NCI-H1417 (cell line): ENCODE measurements at places on chromosomes 5 and 9.

DNA sequence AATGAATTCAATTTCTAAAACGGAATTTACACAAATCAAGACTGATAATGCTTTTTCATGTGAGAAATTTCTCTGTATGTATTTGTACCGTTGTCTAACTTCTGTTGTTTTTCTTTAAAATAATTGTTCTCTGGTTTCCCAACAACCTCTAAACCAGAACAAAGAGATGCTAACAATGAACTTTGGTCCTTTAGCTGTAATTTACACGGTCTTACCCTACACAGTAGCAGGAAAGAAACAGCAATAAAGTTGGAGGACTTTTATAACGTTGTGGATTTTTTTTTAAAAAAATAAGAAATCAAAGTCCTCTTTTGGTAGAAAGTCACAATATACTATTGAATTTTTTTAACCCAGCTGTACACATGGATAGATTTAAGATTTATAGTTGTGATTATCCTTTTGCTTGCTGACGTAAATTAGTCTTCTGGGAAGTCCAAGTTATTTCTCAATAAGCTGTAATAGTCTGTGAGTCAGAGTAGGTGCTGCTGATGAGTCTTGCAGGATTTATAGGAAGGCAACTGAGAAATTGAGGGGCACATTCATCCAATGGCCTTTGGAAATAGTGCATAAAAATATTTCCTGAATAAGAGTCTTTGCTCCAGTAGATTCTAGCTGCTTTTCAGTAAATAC is 76.8 kb upstream of the PCSK1 start:
- no peak for DNase-seq

- peak; percentile 68 for DNase-seq
Measured at GRCh38 chr5:124583469-124584350, 162.7 kb downstream of the ZNF608 start.

DNA sequence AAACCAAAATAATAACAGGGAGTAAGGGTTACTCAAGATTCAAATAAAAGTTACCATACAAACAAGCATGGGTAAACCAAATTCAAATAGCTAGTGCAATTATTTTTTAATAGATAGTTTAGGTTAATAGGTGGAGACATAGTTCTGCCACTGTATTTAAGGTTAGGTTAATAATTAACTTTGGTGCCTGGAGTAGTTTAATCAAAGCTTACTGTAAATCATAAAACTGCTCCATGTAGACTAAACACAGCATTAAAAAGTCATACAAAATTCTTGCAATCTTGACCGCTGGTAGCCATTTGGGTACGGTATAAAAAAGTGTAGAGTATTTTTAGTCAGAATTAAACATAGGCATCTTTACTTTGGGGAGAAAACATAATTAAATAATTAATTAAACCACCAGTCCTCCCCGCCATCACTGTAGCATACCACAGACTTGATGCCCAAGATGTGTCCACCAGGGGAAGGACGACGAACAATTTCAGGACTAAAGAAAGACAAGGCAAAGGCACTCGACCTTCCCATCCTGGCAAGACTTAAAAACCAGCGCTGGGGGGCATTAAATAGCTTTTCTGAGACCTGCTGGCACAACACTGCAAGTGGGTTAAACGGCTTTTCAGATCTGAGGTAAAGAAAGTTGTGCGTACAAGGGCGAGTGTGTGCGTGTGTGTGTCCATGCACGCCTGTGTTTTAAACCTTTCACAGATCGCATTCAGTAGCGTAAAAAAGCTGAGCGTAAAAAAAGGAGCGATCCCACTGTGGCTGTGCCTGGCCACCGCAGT is 2.9 kb downstream of the SEMA6A start:
- DNase-seq = peak; percentile 77

- no peak for DNase-seq
Measured at GRCh38 chr5:72129725-72130124, 22.4 kb downstream of the MAP1B start.

DNA sequence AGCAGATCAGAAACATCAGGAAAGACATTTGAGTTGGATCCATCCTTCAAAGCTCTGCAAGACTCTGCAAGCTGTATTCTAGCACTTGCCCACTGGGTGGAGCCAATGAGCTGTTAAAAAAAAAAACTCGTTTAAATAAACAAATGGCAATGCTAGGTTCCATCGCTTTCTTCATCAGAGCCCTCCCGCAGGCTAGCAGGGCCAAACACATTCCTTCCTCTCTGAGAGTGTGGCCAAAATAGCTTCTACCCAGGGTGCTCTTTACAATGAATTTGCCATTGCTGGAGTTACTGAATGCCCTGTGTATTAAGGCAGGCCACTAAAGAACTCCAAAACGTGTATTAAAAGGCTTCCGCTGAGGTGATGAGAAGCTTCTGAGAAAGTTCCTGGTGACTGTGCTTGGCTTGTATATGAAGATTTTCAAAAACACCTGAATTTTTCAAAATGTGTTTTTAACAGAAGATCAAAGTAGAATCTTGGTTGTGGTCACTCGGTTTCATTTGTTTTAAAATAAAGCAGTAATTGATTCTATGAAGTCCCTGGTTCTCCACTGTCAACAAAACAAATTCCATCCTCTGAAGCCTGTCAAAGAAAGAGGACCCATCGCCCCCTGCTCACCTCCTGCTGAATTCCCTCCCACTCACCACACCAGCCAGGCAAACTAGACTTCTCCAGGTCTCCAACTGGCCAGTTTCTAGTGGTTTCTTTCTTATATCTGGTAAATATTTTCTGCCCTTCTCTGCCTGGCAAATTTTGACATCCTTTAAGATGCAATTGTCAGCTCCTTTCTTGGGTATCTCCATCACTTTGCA is 36.5 kb upstream of the EQTN start:
- DNase-seq = peak; percentile 38

- DNase-seq = no peak
Measured at GRCh38 chr5:173672891-173673290, 56.4 kb upstream of the BOD1 start.
